ENCODE measurements at places on chromosomes 7 and 10.

- peak; percentile 41 for DNase-seq
These were observed 28.1 kb upstream of the DNMBP start for GRCh38 chr10:100037758-100038315.

DNA sequence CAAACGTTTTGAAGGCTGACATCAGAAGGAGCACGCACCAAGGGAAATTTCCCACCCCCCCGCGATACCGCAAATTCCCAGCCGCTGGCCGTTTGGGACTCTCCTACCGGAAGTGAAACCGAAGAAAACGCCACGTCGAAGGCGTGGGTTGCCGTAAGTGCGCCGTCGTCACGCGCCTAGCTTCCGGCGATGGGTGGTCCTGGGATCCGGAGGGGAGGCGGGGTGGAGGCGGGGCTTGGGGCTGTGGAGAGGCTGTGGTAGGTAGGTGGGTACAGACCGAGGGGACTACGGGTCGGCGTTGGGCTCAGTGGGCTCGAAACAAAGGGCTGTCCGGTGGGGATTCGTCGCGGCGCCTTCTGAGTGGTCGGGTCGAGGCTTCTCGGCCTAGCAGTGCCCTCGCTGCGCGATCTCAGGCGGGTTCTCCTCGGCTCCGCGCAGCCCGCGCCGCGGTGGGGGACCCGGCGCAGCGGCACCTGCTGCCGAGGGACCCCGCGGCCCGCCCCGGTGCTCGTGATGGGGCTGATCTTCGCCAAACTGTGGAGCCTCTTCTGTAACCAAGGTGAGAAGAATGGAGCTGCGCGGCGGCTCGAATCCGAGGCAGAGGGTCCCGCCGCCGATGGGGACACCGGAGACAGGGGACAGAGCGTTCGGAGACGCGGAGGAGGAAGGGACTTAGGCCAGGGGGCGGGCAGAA lies at the start of gene ARL5B:
TSS of gene ARL5B (plus strand) at position 307 of the 694 bp plus-strand sequence. CDS start at position 514, 207 bp downstream.
- DNase-seq, result peak; percentile 91

- peak; percentile 67 for DNase-seq
These were observed 103.1 kb upstream of the APBB1IP start for GRCh38 chr10:26334932-26335573.

DNA sequence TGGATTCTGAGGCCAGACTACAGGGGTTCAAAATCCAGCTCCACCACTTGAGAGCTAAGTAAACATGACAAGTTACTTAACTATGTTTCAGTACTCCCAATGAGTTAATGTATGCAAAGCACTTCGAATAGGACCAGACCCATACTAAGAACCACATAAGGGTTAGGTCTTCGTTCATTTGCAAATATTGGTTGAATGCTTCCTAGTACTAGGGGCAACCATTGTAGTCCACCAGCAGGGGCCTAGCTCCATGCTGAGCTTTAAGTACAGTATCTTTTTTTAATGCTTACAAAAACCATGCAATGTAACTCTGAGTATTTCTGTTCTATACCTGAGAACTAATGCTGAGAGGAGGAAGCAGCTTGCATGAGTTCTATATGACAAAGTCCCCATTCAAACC lies 80.4 kb upstream of the PDE1C start:
- DNase-seq, result no peak

- no peak for DNase-seq
These were observed 65.9 kb downstream of the PDIA4 start for GRCh38 chr7:148962440-148962822.

DNA sequence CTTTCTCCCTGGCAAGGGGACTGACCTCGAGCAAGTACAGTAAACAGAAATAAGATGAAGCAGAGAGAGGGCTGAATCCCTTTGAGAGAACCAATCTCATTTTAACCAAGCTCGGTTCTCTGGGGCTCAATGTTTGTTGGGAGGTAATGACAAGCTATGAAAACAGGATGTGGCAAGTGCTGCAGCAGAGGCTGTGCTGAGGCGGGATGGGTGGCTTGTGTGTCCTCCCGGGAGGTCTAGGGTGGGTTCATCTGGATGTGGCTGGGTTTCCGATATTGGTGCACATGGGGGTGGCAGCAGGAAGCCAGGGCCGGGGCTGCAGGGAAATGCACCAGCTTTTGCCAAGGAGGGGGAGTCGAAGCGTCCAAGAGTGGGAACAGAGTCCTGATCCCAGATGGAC lies 84.5 kb downstream of the AOAH start:
- no peak for DNase-seq

GRCh38 chr7:30184791-30185487 lies 50.2 kb downstream of the MTURN start:
- no peak for DNase-seq

GRCh38 chr7:141397236-141398163 lies 153.7 kb upstream of the AGK start:
- DNase-seq, result no peak

- no peak for DNase-seq
These were observed 66.4 kb upstream of the IFRD1 start for GRCh38 chr7:112383671-112384417.

DNA sequence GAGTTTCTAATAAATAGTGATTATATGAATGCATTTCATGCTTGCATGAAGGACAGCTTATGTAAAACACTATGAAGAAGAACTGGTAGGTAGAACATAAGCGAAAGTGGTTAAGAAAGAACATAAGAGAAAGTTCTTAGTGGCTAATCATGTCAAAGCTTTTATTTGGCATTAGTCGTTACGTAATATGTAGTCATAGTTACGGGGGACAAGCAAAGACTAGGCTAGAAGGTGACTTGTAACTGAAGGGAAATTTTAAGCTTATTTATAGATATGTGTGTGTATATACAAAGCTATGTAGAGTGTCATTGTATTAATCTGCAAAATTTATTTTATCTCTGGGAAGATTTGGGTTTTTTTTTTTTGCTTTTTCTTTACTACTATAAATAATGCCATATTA lies 36.9 kb downstream of the CAPZA2 start:
- DNase-seq, result no peak

- DNase-seq, result no peak
These were observed 20.3 kb downstream of the NACAD start for GRCh38 chr7:45068236-45069023.

- DNase-seq, result no peak
These were observed 39.0 kb downstream of the LRRC17 start for GRCh38 chr7:102951839-102952238.

GRCh38 chr7:35508623-35509400 lies 186.1 kb downstream of the HERPUD2 start:
- no peak for DNase-seq

- DNase-seq, result no peak
These were observed 41.7 kb downstream of the RASGEF1A start for GRCh38 chr10:43225004-43225786.

Data from LoVo (cell line).